ENCODE measurements at places on chromosomes 12 and 14.

GRCh38 chr12:96809522-96809921 lies 97.5 kb upstream of the NEDD1 start:
- DNase-seq = no peak

- no peak for DNase-seq
Observed at GRCh38 chr14:95903165-95903564, 26.5 kb downstream of the TUNAR start.

DNA sequence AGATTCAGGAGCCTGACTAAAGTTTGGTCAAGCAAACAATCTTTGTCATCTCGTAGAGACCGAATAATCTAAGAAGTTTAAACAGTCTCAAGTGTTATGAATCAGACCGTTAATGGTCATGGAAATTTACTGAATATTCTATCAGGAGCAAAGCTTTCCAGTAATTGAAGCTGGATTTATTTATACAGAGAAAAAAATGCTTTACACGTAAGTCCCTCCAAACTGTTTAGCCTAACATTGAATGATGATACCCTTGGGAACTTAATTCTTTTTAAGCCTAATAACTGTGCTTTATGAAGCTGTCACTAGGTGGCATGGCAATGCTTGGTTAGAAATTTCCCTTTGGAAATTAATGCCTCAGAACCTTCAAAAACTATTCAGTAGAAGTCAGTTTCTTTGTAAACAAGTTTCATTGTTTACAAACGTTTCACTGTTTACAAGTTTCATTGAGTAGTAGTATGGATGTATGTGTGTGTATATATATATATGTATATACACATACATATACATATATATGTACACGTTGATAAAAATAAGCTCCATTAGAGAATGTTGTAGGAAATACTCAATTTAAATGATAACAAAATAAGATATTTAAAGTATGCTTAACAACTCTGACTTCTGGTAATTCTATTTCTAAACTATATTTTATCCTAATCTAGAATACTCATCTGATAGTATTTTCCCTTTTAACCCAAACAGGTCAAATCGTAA lies 32.1 kb downstream of the DEPDC4 start:
- peak; percentile 20 for DNase-seq

DNA sequence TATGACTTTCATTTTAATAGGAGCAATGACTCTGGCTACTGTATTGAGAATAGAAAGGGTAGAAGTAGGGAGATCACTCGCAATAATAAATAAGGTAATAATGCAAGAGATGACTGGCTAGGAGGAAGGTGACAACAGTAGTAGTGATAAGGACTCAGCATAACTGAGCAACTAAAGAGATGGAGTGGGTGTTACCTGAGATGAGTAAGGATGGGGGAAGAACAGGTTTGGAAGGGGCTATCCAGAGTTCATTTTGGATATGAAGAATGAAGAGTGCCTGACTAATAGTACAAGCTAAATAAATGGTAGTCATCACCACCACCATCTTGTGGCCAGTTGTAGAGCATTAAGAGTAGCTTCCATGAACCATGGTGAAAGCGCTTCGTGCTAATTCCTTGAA lies 101.1 kb downstream of the RPS6KA5 start:
- no peak for DNase-seq

DNA sequence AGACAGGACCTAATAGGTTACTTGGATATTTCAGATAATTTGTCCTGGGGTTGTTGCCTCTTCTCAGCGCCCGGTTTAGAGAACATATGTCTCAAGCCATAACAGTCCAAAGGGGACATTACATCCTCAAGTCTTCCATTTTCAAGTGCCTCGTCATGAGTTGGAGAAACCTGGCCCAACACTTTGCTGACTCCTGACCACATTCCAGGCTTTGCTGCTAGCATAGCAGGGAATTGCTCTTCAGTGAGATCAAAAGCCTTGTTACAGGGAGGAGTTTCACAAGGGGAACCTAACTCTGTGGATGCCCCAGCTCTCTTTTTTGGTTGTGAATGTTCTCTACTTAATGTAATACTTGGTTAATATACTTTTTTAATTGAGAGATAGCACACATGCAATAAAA lies 8.2 kb upstream of the MMP19 start:
- no peak for DNase-seq

DNA sequence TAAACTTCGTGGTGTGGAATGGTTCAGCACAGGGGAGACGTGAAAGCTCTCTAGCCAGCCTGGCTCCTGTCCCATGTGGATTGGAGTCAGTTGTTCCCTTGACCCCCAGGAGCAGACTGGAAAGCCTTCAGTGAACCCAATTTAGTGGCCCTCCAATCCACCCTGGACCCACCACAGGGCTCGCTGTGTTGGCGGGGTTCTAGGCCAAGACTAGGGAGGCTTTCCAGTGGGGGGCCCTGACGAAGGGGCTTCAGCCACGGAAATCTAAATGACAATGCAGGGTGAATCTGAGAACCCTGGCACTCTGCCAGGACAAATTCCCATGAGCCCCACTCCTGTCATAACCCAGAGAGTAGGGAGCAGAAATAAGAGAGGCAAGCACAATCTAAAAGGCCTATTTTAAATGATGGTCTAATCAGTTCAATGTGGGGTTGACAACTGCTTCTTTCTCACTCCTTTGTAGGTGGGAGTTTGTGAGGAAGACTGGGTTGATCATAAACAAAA lies 110.8 kb downstream of the SLC35F4 start:
- no peak for DNase-seq

DNA sequence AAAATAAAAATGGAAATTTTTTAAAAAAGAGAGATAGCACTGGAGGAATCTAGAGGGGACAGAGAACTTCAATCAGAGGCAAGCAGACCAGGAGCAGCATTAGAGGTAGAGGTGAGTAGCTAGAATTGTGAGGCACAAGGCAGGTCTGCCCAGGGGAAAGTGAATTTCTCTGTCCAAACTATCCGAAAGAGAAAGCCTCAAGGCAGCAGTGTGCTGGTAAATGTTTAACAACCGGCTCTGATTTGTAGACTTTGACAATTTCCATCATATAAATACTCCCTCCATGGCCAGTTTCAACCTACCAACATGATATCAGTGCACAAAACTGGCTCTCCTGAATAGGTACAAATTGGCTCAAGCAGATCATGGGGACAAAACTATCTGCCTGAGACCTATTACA lies 160.6 kb upstream of the EGLN3 start:
- no peak for DNase-seq

DNA sequence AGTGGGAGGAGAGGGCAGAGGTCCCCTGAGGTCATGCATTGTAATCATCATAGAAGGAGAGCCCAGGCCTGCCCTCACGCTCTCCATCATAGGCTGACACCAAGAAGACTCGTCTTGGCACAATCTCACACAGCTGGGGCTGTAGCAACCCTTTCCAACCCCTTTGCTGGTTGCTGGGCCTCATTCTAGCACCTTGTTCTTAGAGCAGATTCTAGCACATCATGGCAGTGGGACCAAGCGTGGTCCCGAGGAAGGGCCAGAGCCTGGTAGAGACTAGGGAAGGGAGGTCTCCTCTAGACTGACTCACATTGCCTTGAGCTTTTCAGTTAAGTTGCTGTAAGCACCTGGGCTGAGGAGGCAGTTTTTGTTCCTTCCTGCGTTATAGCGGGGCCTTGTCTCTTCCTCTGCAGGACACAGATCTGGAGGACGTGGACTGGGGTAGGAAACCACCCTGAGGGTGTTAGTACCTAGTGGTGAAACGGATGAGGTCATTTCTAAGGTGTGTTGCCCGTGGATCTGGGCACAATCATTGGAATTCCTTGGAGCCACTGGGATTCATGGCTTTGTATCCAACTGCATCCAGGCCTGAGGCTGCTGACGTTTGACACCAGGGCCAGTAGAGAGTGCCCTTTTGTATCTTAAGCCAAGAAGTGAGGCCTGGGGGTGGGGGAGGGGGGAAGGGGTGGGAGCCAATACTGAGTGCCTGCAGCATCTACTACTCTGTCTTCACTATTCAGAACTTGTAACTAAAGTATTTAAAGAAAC lies 19.9 kb downstream of the RPS6KL1 start:
- no peak for DNase-seq

DNA sequence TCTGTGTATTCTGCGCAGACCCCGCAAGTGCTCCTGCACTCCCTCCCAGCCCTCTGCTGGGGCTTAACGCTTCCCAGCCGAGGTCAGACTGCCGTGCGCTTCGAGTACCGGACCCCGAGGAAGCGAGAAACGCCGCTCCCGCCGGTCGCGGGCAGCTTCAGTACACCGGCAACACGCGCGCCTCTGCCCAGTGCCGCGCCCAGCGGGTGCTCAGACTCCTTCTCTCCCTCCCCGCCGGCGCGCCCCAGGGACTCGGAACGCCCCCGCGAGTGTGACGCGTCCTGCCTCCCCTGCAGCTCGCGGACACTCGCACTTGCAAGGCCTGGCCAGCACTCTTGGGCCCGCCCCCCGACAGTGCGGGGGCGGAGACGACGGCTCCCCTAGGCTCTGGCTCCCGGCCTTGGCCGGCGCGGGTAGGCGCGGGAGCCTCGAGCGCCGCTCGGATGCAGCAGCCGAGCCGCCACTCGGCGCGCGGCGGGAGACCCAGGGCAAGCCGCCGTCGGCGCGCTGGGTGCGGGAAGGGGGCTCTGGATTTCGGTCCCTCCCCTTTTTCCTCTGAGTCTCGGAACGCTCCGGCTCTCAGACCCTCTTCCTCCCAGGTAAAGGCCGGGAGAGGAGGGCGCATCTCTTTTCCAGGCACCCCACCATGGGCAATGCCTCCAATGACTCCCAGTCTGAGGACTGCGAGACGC lies at the start of gene PTGER2:
PTGER2 (plus strand) TSS at position 410 of the 692 bp plus-strand sequence; CDS start at position 647, 237 bp downstream.
- DNase-seq = peak; percentile 35

GRCh38 chr12:104519190-104520019 lies 62.7 kb downstream of the CHST11 start:
- no peak for DNase-seq

Data from HuH-7 (cell line).